ENCODE measurements at places on chromosomes 4 and X. TPM values are rescaled to one million over a fixed set of nuclear protein-coding genes. Genes with fewer than 3 reads are reported as not detected.

DNA sequence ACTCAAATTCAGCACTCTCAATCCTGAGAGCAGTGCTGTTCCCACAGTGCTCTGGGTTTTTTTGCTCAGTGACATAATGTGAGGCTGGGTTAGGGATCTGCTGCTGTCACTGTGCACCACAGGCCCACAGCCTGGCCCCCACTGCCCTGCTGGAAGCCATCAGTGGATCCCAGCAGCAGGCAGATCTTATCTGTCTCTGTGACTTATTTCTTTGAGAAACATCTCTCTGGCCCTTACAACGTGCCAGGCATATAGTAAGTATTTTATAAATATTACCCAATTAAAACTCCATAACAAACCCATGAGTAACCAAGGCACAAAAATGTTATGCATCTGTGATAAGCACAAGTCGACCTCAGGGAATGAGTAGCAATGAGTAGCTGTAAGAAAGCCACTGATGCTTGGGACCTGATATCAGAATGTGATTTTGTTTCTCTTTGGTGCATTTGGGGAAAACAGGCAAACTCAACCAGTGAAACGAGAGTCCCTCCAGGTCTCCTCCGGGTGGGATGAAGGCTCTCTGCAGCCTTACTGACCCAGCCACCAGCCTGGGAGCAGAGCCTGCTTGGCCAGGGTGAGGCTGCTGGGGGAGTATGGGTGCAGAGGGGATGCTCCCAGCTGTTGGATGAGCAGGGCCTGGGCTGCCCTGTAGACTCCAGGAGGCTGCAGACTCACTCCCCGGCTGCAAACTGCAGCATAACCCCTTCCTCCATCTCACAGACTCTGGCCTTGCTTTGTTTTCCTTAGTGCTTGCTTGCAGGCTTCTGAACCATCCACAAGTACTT, 172.7 kb upstream of the LNX1 start:
- DNase-seq: peak; percentile 58

GRCh38 chr4:155039162-155039561, 169.3 kb upstream of the NPY2R start:
- no peak for DNase-seq

DNA sequence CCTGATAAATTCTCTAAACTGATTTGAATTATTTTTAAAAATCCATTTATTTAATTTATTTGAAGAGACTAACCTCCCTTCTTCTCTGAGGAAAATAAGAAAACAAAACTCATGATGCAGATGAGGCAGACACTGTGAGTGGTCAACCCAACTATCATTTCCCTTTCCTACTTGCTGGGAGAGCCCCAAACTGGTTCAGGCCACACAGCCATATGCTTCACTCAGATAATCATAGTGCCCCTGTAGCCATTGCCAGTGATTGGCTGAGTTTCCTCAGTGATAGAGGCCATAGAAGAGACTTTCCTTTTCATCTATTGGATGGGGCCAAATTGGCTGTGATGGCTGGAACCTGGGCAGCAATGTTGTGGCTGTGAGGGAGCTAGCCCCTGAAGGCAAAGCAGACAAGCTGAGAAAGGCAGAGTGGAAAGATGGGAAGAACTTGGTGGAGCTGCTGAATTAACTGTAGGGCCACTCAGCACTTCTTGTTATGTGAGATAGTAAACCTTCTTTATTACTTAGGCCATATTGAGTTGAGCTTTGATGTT, 49.8 kb downstream of the RAB33B start:
- no peak for DNase-seq

DNA sequence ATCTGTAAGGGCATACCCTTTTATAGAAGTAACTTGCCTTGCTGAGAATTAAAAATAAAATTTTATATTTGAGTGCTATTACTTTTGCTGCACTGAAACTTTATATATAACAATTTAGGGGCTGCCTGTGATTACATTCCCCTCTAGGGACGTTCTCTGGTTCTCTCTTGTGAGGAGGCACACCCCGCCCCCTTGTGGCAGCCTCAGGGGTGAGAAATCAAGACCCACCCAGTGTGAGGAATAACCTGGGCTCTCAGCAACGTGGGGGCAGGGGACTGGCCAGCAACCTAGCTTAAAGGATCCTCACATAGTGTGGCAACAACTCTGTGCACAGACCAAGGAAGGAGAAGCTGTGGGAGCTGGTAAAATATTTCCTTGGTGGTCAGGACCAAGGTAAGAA, 43.7 kb downstream of the MAGEA9 start:
- peak; percentile 18 for DNase-seq

The RIBC1 gene
- total RNA-seq: not detected

The DCAF8L1 gene
- total RNA-seq: not detected

DNA sequence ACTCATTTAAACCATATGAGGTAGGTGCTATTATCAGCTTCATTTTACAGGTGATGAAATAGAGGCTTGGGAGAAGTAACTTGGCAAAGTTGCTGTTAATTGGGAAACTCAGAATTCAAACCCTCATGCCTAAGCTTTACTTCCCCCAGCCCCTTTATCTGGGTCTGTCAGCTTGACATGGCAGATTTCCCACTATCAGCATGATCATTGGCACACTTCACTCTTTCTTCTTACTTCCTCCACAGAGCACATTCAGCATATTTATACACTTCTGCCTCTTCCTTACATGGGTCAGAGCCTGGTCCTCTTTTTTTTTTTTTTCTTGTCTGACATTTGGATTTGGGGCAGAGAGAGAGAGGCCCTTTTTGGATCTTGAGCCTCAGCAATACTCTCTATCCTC, 56.5 kb upstream of the ARX start:
- no peak for DNase-seq

DNA sequence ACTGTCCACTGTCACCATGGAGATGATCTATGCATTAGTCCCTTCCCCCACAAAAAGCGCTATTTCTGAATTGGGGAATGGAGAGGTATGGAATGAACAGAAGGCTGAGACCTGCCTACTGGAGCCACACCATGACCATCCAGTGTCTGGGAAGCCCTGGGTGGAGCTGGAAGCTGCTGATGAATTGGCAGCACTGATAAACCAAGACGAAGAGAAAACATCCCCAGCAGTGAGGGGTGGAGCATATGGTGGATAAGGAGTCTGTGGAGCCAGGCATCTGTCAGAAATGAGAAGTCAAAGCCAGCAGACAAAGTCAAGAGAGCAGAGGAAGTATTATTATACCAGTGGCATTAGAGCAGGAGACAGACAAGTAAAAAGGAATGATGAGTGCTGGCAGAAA, 13.2 kb downstream of the CC2D2A start:
- DNase-seq: no peak

GRCh38 chr4:166014411-166014810, 141.4 kb downstream of the TLL1 start:
- no peak for DNase-seq

The ADGRG2 gene
- 0.46 TPM for total RNA-seq

The NR0B1 gene
- total RNA-seq: not detected

DNA sequence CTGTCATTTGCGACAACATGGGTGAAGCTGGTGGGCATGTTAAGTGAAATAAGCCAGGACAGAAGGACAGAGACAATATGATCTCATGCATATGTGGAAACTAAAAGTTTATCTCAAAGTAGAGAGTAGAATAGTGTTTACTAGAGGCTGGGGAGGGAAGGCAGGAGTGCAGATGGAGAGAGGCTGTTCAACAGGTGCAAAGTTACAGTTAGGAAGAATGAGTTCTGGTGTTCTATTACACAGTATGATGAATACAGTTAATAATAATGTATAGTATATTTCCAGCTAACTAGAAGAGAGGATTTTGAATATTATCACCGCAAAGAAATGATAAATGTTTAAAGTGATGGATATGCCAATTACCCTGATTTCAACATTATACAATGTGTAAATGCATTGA, 69.8 kb downstream of the FBXL5 start:
- no peak for DNase-seq

DNA sequence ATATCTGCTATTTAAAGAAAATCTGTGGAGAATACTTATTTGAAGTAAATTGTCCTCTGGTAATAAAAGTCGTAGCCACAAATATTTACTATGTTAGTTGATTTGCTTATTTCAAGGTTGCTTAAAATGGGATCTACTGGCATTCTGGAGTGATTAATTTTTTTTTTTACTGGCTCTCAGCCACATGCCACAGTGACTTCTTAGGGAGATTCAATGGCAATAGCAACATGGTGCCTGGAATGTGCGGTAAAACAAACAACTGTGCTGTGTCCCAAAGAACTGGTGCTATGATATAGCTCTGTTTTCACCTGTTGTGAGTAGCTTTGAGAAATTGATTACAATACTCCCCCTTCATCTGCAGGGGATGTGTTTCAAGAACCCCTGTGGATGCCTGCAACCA, 324.3 kb downstream of the GPAT3 start:
- no peak for DNase-seq

GRCh38 chrX:2784026-2784425, 32.2 kb downstream of the XG start:
- no peak for DNase-seq

DNA sequence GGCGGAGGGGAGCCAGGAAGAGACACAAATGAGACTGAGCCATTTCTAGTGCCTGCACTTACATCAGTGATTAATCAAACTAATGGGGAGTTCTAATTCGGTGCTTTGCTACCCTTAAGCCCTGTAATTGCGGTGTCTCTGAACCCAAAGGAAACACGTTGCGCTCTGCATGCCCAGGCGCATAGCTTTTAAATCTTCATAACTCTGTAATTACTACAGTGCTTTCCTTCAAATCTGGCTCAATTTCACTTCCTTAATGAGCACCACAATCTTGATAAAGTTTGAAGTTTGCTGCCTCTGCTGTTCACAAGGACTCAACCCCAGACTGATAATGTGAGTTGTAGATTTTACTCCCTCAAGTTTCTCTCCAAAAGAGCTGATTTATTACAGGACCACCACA, 5.7 kb upstream of the NHS start:
- DNase-seq: no peak

DNA sequence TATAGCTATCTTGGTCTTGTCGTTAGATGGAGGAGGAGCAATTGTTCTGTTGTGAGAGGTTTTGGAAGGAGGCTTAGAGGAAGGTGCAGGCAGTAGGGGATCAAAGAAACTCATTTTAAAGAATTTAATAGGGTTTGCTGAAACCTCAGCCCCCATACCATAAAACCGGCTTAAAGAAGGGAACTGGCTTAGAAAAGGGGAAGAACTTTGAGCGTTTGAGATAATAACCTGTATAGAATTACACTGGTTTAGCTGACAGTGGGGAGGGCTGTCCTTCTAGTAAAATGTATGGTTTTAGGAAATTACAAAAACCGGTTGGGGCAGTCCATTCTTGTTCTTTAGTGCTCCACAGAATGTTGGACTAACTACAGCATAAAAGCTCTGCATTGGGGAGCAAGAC, 128.1 kb downstream of the KDM6A start:
- DNase-seq: no peak

- DNase-seq: no peak
Measured at GRCh38 chr4:186079694-186080093, 10.7 kb downstream of the TLR3 start.

DNA sequence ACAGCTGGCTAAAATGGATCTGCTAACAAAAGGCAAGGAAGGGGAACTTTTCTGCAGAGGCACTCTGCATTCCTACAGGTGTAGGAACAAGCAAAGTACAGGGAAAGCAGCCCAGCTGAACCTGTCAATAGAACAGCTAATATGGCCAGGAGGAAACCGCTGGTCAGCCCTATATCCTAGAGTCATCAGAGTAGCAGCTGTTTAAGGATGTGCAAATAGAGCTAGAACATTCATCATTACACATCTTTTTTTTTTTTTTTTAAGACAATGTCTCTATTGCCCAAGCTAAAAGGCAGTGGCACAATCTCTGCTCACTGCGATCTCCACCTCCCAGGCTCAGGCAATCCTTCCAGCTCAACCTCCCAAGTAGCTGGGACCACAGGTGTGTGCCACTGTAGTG, 163.0 kb downstream of the BTC start:
- no peak for DNase-seq

The ASB5 gene
- total RNA-seq: 3.6 TPM

DNA sequence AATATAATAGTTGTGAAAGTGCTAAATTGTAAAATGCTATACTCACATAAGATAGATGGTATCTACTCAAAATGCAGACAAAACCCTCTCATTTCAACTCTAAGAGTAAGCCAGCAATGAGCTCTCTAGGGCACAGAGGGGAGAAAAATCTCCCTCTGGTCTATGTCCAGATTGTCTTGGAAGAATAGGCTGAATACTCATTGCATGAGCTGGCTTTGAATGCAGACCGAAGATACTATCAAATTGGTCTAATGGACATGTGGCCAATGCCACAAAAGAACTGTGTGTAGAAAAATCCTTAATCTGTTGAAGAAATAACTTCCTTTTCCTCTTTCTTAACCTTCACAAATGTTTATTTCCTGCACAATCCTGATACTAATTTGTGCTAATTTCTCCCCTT, 3.5 kb downstream of the ZXDA start:
- peak; percentile 8 for DNase-seq

The FRG2 gene
- total RNA-seq: not detected

The XG gene
- total RNA-seq: not detected

The FOXR2 gene
- total RNA-seq: not detected

The PCDH18 gene
- total RNA-seq: 22.1 TPM

GRCh38 chr4:119233750-119234149, 21.2 kb downstream of the USP53 start:
- DNase-seq: peak; percentile 8

DNA sequence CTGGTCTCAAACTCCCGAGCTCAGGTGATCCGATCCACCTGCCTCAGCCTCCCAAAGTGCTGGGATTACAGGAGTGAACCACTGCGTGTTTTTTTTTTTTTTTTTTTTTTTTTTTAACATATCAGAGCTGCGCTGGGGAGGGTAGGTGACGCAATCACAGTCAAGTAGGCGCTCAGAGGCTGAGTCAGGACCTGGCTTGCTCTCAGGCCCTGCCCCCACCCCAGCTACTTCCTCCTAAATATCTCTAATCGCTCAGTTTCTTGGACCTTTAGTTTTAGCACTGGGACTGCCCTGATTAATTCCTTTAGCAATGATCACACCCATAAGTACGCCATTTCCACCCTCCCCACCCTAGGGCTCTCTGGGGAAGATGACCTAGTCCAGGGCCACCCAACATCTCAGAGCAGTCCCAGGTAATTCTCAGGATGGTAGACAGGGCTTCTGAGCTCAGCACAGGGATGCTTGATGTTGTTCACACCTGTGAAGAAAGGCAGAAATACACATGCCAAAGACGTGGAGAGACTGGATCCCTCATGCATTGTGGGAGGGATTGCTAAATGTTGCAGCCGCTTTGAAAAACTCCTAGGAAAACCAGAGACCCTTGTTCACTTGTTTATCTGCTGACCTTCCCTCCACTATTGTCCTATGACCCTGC, 50.2 kb downstream of the DDX3X start:
- DNase-seq: peak; percentile 30
